CD4-positive, CD25-positive, alpha-beta regulatory T cell (primary cell): ENCODE measurements at places on chromosomes 1 and 21. TPM values are rescaled to one million over a fixed set of nuclear protein-coding genes. Genes with fewer than 3 reads are reported as not detected.

KANK4 gene
- not detected for total RNA-seq

UTP11 gene
- total RNA-seq = 12.3 TPM

PAQR6 gene
- total RNA-seq = 3.7 TPM

SLC1A7 gene
- total RNA-seq = not detected

FCAMR gene
- not detected for total RNA-seq

GRCh38 chr1:226082959-226083301 is 20.4 kb downstream of the H3-3A start:
- H3K27me3 ChIP-seq = no peaks in the 10 kb centered on the region
- no peak for DNase-seq
- H3K27ac ChIP-seq = no peak overlapping the region
- peak overlapping the region; percentile 26 for H3K4me3 ChIP-seq
- H3K4me1 ChIP-seq = peaks cover 19% of the 10 kb centered on the region

- H3K4me1 ChIP-seq = no peaks in the 10 kb centered on the region
- no peaks in the 10 kb centered on the region for H3K27me3 ChIP-seq
- no peak for DNase-seq
- H3K4me3 ChIP-seq = no peak overlapping the region
- no peaks in the 10 kb centered on the region for H3K36me3 ChIP-seq
These were observed 37.4 kb downstream of the DENND1B start for GRCh38 chr1:197737916-197738315.

GRCh38 chr1:97348599-97349265 is 572.1 kb downstream of the DPYD start:
- no peak overlapping the region for H3K27ac ChIP-seq
- H3K27me3 ChIP-seq = no peaks in the 10 kb centered on the region
- no peaks in the 10 kb centered on the region for H3K36me3 ChIP-seq
- H3K4me1 ChIP-seq = no peaks in the 10 kb centered on the region
- no peak for DNase-seq

DNA sequence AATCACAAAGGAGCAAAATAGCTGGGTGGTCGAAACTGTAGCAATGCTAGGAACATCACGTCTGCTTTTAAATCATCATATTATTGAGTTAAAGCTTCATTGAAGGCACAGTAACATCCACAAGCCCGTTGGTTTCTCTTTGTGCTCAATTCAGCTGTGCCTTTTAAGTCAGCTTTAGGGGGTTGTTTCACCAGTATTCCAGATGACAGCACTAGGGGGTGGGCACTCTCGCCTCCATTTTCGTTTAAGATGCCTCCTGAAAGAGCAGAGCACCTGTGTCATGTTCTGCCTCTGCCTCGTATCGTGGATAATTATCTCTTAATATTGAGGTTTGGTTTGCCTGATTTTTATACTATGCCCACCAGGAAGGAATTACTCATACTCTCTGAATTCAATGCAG is 139.8 kb upstream of the PTBP2 start:
- H3K27me3 ChIP-seq = no peaks in the 10 kb centered on the region
- no peak overlapping the region for H3K27ac ChIP-seq
- no peaks in the 10 kb centered on the region for H3K4me1 ChIP-seq
- H3K36me3 ChIP-seq = no peaks in the 10 kb centered on the region

- no peak overlapping the region for H3K4me3 ChIP-seq
- no peaks in the 10 kb centered on the region for H3K27me3 ChIP-seq
- no peaks in the 10 kb centered on the region for H3K36me3 ChIP-seq
- no peak overlapping the region for H3K27ac ChIP-seq
- no peaks in the 10 kb centered on the region for H3K4me1 ChIP-seq
These were observed 31.9 kb downstream of the CDCP2 start for GRCh38 chr1:54120698-54121481.

DNA sequence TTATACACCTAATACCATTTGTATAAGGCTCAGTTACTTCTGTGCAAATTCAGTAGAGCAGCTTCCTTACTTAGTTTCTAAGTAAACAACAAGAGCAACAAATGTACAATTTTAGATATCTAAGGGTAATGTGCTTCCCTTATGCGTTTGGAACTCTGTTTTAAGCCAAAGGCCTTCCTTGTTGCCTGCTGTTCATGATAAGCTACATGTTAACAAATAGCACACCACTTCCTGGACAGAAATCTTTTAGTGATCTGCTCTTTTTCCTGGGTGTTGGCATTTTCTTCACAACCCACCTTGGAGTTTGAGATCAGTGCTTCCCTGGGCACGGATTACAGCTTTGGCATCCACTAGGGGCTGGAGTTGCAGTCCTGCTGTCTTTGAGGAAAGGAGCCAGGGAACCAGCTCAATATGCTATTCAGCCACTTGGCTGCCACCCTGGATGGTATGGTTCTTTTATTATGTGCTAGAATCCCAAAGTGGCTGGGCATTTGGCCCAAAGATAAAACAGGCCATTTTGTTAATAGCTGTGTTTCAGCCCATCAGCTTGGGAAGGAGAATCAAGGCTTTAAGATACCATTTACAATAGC is 55.6 kb upstream of the ADAR start:
- H3K27ac ChIP-seq = no peak overlapping the region
- H3K27me3 ChIP-seq = peaks cover 25% of the 10 kb centered on the region
- no peaks in the 10 kb centered on the region for H3K4me1 ChIP-seq
- DNase-seq = no peak
- no peak overlapping the region for H3K4me3 ChIP-seq

- H3K27me3 ChIP-seq = no peaks in the 10 kb centered on the region
- no peak overlapping the region for H3K27ac ChIP-seq
These were observed 166.8 kb upstream of the IVNS1ABP start for GRCh38 chr1:185483664-185484450.

DNA sequence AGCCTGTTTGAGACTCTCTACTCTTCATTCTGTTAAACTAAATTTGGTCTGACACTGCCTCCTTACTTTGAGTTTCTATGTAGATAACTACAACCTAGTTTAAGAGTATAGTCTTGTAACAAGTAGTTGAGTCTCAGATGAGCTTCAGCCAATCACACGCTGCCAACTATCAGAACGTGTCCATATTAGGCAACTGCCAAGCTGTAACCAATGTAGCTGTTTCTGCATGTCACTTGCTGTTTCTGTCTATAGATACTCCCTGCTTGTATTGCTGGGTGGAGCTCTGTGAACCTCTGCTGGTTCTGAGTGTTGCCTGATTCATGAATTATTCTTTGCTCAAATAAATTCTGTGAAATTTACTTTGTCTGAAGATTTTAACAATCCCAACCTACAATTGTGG is 452.6 kb upstream of the NR5A2 start:
- H3K36me3 ChIP-seq = no peaks in the 10 kb centered on the region
- H3K4me3 ChIP-seq = no peak overlapping the region
- no peak overlapping the region for H3K27ac ChIP-seq
- no peaks in the 10 kb centered on the region for H3K4me1 ChIP-seq
- DNase-seq = no peak

DNA sequence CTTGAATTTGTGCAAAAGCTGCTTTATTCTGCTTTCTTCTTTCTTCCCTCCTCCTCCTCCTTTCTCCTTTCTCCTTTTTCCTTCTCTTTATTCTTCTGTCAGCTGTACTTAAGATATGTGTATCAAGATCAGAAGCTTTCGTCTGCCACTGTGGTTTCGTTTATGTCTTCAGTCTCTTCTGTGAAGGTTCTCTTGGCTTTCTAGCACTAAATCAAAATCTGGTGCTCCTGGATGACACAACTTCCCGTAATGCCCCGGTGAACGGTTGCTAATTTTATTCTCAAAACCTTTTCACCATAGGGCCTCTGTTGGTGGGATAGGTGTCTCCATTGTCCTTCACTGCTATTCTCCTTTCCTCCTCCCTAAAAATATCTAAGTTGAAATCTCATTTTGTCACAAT is 5.0 kb downstream of the ATF6 start:
- no peaks in the 10 kb centered on the region for H3K27me3 ChIP-seq
- H3K4me3 ChIP-seq = peak overlapping the region; percentile 64
- H3K27ac ChIP-seq = peak overlapping the region; percentile 50
- no peak for DNase-seq
- no peaks in the 10 kb centered on the region for H3K36me3 ChIP-seq

- no peaks in the 10 kb centered on the region for H3K4me1 ChIP-seq
- H3K27me3 ChIP-seq = no peaks in the 10 kb centered on the region
- H3K36me3 ChIP-seq = peaks cover 24% of the 10 kb centered on the region
- no peak for DNase-seq
These were observed 18.8 kb downstream of the SLX9 start for GRCh38 chr21:44958471-44959191.

- H3K4me3 ChIP-seq = no peak overlapping the region
- H3K4me1 ChIP-seq = peaks cover 53% of the 10 kb centered on the region
- peak overlapping the region; percentile 64 for H3K27ac ChIP-seq
- peak; percentile 27 for DNase-seq
These were observed 19.0 kb downstream of the MEF2D start for GRCh38 chr1:156481527-156481926.

- no peaks in the 10 kb centered on the region for H3K4me1 ChIP-seq
- H3K27me3 ChIP-seq = no peaks in the 10 kb centered on the region
- DNase-seq = no peak
- H3K4me3 ChIP-seq = no peak overlapping the region
- no peak overlapping the region for H3K27ac ChIP-seq
- peaks cover 21% of the 10 kb centered on the region for H3K36me3 ChIP-seq
These were observed 13.6 kb downstream of the SDCCAG8 start for GRCh38 chr1:243269461-243269801.

- peaks cover 6% of the 10 kb centered on the region for H3K4me1 ChIP-seq
- no peak overlapping the region for H3K27ac ChIP-seq
- H3K36me3 ChIP-seq = no peaks in the 10 kb centered on the region
- H3K27me3 ChIP-seq = no peaks in the 10 kb centered on the region
These were observed 16.8 kb downstream of the GALNT2 start for GRCh38 chr1:230083746-230084407.

DNA sequence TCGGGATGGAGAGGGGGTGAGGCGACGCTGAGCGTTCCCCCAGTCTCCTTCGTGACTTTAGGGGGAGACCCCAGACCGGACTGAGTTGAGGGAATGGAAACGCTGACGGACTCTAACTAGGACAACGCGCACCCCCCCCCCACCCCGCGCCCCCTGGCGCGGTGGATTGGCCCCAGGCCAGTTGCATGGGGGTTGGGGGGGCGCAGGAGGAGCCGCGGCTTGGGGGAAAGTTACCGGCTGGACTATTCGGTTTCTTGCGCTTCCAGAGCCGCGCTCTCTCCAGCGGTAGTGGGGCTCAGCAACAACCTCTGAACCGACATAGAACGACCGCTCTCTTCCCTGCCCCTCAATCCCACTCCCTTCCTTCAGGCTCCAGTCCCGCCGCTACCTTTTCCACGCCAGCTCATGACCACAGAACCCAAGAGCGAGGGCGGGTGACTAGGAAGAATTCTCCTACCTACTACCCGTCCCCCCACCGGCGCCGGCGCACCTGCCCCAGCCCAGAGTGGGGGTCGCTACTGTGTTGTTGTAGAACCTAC is 694 bp downstream of the ZBTB7B start:
- H3K27me3 ChIP-seq = no peaks in the 10 kb centered on the region
- H3K4me1 ChIP-seq = peaks cover 83% of the 10 kb centered on the region
- H3K4me3 ChIP-seq = peak overlapping the region; percentile 92
- H3K27ac ChIP-seq = peak overlapping the region; percentile 84

GRCh38 chr1:245319094-245319493 is 164.3 kb downstream of the KIF26B start:
- H3K4me3 ChIP-seq = no peak overlapping the region
- DNase-seq = no peak
- no peaks in the 10 kb centered on the region for H3K4me1 ChIP-seq
- H3K36me3 ChIP-seq = no peaks in the 10 kb centered on the region
- H3K27me3 ChIP-seq = no peaks in the 10 kb centered on the region

DNA sequence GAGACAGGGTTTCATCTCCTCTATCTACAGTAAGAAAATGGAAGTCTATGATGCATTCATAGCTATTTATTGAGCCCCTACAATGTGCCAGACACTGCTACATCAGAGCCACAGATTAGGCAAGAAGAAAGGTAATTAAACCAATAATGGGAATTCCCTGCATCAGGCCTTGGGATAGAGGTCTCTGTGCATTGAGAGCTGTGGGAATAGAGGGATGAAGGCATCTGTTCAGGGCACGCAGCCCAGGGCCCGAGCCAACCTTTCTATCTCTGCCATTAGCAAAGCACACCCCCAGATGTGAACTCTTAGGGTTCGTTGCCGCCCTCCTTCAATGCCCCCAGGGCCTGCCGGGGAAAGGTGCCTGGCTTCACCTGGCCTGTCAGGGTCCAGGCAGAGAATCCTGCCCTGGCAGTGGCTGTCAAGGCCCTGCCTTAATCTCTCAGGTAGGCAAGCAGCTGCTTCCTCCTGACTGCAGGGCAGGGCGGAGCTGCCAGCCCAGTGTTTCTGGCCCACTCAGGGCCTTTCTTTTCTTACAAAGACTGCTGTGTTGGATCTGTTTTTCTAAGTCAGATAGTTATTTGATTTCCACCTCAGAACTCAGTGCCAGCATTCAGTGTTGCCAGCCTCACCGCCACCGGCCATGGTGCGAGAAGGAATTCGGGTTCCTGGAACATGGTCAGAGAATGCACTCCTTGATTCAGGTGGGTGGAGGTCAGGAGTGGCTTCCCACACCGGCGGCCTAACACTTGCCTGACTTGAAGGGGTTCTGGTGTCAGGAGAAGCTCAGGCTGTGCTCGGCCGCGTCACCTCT is 76.1 kb downstream of the PGM1 start:
- no peaks in the 10 kb centered on the region for H3K27me3 ChIP-seq
- no peaks in the 10 kb centered on the region for H3K36me3 ChIP-seq
- no peak overlapping the region for H3K4me3 ChIP-seq
- no peak for DNase-seq
- no peak overlapping the region for H3K27ac ChIP-seq
- no peaks in the 10 kb centered on the region for H3K4me1 ChIP-seq

GRCh38 chr1:210817385-210818275 is 316.3 kb downstream of the KCNH1 start:
- DNase-seq = no peak
- no peak overlapping the region for H3K4me3 ChIP-seq
- H3K27me3 ChIP-seq = peaks cover under 1% of the 10 kb centered on the region
- H3K27ac ChIP-seq = no peak overlapping the region
- no peaks in the 10 kb centered on the region for H3K36me3 ChIP-seq

DNA sequence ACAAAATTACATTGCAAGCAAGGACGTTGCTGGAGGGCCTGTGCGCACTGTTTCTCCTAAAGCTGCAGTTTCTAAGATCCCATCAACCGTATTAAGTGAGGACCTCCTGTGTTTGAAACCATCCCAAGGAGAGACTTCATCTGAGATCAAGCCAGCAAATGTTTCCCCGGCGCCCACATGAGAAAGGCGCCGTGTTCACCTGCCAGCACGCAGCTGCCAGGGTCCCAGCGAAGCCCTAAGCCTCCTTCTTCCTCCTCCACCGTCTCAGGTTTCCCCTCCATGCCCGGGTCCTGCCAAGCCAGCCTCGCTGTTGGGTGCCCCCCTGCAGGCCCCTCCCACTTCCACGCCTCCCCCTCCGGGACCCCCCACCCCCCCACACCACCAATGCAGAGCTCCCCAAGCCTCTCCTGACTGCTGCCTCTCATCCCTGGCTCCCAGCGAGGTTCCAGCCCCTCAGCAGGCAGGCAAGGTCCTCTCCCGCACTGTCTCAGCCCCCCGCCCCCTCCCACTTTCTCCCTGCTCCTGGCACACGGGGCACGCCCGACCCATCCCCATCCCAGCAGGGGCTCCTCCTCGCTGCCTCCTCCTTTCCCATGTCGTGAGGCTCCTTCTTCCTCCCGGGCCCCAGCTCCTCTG is 8.6 kb upstream of the TFF1 start:
- H3K4me1 ChIP-seq = peaks cover 11% of the 10 kb centered on the region
- no peak for DNase-seq
- H3K36me3 ChIP-seq = no peaks in the 10 kb centered on the region
- H3K4me3 ChIP-seq = peak overlapping the region; percentile 37
